ENCODE measurements at places on chromosomes 2 and 18.
A peak's percentile ranks its signal among the peaks of the same experiment; 100 is the strongest.

DNA sequence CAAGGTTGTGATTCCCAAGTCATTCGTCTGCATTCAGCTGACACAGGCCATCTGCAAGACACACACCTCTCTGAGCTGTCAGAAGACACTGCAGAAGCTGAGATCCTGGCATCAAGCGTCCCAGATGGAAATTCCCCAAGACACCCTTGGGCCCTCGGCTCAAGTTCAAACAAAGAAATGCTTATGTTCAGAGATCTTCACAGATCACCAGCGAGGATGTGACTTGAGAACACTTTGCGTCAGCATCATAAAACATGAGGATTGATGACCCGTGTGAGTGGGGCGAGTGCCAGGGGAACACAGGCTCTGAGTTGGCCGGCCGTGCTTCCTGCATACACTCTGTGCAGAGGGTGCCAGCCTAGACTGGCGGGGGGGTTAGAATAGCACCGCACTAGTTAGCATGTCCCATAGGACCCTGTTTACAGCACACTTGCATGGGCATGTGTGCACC lies 36.8 kb downstream of the KCNIP3 start:
- no peak for DNase-seq

DNA sequence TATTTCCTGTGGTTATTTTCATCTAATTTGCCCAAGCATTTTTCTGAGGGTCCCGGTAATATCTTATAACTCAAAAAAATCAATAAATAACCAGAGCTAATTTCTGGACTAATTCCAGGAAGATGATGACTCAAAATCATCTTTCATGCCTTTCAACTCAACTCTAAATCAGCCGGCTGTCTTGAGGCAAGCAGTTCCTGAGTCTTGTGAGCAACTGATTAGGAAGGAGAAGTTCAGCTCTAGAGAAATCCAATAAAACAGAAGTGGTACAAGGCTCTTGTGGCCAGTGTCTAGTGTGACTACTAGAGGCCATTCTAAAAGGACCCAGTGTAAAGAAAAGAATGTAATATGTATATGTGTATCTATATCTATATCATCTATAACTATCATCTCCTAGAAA lies 890.4 kb downstream of the TRIB2 start:
- DNase-seq, result peak; percentile 16

- no peak for DNase-seq
These were observed 44.5 kb upstream of the SERPINB2 start for GRCh38 chr18:63843008-63843407.

DNA sequence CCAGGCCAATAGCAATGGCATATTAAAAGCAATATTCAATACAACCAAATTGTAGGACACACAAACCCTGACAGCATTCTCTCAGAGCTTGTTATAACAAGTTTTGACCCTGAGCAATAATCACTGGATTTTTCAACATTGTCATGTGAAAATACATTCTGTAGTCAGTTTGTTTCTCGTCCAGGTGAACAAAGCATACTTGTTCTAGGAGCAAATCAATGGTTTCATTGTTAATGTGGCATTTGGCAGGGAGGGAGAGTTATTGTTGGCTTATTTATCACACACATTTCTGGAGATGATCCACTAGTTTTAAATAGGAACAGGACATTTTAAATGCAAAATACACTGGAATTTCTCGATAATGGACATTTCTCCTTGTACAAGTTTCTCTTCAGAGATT lies 69.9 kb upstream of the L3MBTL4 start:
- DNase-seq, result no peak

DNA sequence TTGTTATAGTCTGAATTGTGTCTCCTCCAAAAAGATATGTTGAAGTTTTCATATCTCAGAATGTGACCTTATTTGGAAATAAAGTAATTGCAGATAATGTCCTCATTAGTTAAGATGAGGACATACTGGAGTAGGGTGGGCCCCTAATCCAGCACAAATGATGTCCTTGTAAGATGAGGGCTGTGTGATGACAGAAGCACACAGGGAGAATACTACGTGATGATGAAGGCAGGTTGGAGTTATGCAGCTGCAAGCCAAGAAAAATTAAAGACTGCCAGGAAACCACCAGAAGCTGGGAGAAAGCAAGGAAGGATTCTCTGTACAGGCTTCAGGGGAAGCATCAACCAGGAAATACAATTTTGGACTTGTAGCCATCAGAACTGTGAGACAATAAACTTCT lies 58.3 kb upstream of the PNPT1 start:
- DNase-seq, result no peak

Data from MV-4-11 (cell line).